ENCODE measurements at places on chromosomes 6 and 20. TPM values are rescaled to one million over a fixed set of nuclear protein-coding genes. Genes with fewer than 3 reads are reported as not detected.

Gene TUBB2B
- not detected for total RNA-seq

- no peaks in the 10 kb centered on the region for H3K27me3 ChIP-seq
- DNase-seq = no peak
- no peaks in the 10 kb centered on the region for H3K36me3 ChIP-seq
These were observed 282.1 kb upstream of the PRDM1 start for GRCh38 chr6:105804000-105804399.

GRCh38 chr6:2502096-2502997, 248.4 kb downstream of the MYLK4 start:
- DNase-seq = no peak
- H3K27me3 ChIP-seq = no peaks in the 10 kb centered on the region
- no peaks in the 10 kb centered on the region for H3K36me3 ChIP-seq
- H3K27ac ChIP-seq = no peak overlapping the region
- H3K4me3 ChIP-seq = no peak overlapping the region
- H3K4me1 ChIP-seq = no peaks in the 10 kb centered on the region

- no peaks in the 10 kb centered on the region for H3K36me3 ChIP-seq
- no peaks in the 10 kb centered on the region for H3K4me1 ChIP-seq
- H3K4me3 ChIP-seq = no peak overlapping the region
These were observed 118.7 kb downstream of the ATG5 start for GRCh38 chr6:106206905-106207304.

- peaks cover 11% of the 10 kb centered on the region for H3K4me1 ChIP-seq
- H3K36me3 ChIP-seq = no peaks in the 10 kb centered on the region
- no peak overlapping the region for H3K4me3 ChIP-seq
- no peaks in the 10 kb centered on the region for H3K27me3 ChIP-seq
- peak; percentile 84 for DNase-seq
These were observed 113.9 kb upstream of the NAA20 start for GRCh38 chr20:19903168-19903811.

GRCh38 chr6:138434096-138434495, 30.1 kb downstream of the HEBP2 start:
- no peak overlapping the region for H3K4me3 ChIP-seq
- no peak for DNase-seq
- H3K4me1 ChIP-seq = peaks cover 12% of the 10 kb centered on the region
- H3K27me3 ChIP-seq = no peaks in the 10 kb centered on the region
- H3K27ac ChIP-seq = no peak overlapping the region
- H3K36me3 ChIP-seq = peaks cover 27% of the 10 kb centered on the region

- H3K27ac ChIP-seq = no peak overlapping the region
- H3K4me3 ChIP-seq = no peak overlapping the region
- peaks cover 2% of the 10 kb centered on the region for H3K36me3 ChIP-seq
- H3K27me3 ChIP-seq = no peaks in the 10 kb centered on the region
- no peak for DNase-seq
- peaks cover 77% of the 10 kb centered on the region for H3K4me1 ChIP-seq
These were observed 26.3 kb downstream of the HECA start for GRCh38 chr6:139161169-139161568.

- H3K27ac ChIP-seq = no peak overlapping the region
- no peaks in the 10 kb centered on the region for H3K4me1 ChIP-seq
- DNase-seq = no peak
- H3K27me3 ChIP-seq = no peaks in the 10 kb centered on the region
- no peaks in the 10 kb centered on the region for H3K36me3 ChIP-seq
- H3K4me3 ChIP-seq = no peak overlapping the region
These were observed 14.6 kb downstream of the NRSN1 start for GRCh38 chr6:24140591-24140990.

DNA sequence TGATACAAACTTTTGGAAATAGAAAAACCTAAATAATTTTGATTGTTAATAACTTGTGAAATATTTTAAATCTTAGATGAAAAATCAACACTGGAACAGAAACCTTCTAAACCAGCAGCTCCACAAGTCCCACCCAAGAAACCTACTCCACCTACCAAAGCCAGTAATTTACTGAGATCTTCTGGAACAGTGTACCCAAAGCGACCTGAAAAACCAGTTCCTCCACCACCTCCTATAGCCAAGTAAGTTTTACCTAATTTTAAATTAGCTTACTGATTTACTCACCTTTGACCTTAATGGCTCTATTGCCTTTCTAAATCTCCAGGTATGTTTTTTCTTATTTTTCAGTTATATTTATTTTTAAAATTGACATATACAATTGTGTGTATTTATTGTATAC, 102.6 kb upstream of the ADGRF4 start:
- no peak overlapping the region for H3K4me3 ChIP-seq
- DNase-seq = no peak
- H3K36me3 ChIP-seq = peaks cover 42% of the 10 kb centered on the region
- H3K4me1 ChIP-seq = no peaks in the 10 kb centered on the region

DNA sequence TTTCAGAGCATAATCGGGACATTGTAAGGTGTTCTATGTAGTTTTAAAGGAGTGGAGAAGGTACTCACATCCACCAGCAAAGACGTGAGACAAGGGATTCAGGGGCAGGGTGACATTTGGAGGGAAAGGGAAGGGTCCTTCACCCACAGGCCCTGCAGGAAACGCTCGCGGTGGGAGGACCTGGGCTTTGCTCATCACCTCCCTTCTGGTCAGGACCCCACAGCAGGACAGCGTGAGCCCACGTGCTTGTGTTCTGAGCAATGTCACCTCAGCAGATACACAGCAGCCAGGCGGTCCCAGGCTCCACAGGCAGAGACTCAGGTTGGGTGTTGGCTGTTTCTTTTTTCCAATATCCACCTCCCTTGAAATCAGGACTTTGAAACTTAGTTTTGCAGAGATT, 27.5 kb downstream of the DLL1 start:
- no peak for DNase-seq
- no peaks in the 10 kb centered on the region for H3K27me3 ChIP-seq
- H3K4me3 ChIP-seq = no peak overlapping the region
- H3K4me1 ChIP-seq = peaks cover 16% of the 10 kb centered on the region
- no peak overlapping the region for H3K27ac ChIP-seq
- H3K36me3 ChIP-seq = no peaks in the 10 kb centered on the region

DNA sequence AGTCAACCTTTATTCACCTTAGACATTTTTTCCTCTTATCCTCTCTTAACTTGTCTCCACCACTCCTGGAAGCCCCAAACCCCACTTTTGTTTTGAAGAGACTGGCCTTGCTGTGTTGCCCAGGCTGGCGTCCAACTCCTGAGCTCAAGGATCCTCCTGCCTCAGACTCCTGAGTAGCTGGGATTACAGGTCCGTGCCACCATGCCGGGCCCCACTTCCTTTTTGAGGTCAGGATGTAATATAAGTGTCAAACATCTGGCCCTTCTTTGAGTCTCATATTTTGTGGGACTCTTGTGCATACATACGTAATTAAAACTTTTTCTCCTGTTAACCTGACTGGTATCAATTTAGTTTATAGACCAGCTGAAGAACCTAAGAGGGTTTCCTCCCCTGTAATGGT, 1.4 kb upstream of the CDK19 start:
- peaks cover 40% of the 10 kb centered on the region for H3K4me1 ChIP-seq
- no peak for DNase-seq
- H3K27ac ChIP-seq = peak overlapping the region; percentile 96
- no peaks in the 10 kb centered on the region for H3K36me3 ChIP-seq
- no peaks in the 10 kb centered on the region for H3K27me3 ChIP-seq
- H3K4me3 ChIP-seq = no peak overlapping the region

Measured in stomach (tissue), 19 donors.